ENCODE measurements at places on chromosomes 11 and 22.

GRCh38 chr22:24473284-24473683 is 21.8 kb upstream of the UPB1 start:
- DNase-seq: no peak

GRCh38 chr11:35337136-35337913 is 82.0 kb downstream of the SLC1A2 start:
- no peak for DNase-seq

GRCh38 chr11:72439455-72439854 is 5.1 kb upstream of the CLPB start:
- DNase-seq: no peak

GRCh38 chr22:17705951-17706900 is 67.7 kb downstream of the BCL2L13 start:
- no peak for DNase-seq

DNA sequence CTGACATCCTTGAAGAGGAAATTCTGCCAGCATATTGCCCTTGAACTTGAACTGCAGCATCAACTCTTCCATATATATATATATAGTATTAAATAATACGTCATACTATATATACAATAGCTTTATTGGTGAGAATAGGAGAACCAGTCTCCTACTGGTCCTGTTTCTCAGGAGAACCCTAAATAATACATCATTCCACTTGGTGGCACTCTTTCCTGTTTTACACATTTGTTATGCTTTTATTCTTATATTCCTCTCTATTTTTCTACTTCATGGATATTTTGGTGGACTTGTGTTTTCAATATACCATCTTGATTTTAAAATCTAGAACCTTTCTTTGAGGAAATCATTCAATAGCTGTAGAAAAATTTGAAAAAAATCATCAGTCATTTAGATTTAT is 193.3 kb downstream of the TRPC6 start:
- no peak for DNase-seq

GRCh38 chr11:78080818-78081495 is 1.3 kb upstream of the NDUFC2 start:
- no peak for DNase-seq

DNA sequence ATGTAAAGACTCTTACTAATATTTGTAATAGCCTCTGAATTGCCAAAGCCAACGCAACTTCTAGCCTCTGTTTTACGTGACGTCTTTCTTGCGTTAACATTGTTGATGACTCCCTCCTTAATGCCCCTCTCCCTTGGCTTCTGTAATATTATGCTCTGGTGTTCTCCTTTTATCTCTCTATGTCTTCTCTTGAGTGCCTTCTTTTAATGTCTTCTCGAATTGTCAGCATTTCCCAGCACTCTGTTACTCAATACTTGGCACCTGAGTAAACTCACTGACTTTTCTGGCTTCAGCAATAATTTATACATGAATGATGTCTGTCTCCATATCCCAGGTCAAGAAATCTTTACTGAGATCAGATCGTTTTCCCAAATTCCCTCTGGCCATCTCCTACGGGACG is 68.5 kb upstream of the DDI1 start:
- DNase-seq: no peak

DNA sequence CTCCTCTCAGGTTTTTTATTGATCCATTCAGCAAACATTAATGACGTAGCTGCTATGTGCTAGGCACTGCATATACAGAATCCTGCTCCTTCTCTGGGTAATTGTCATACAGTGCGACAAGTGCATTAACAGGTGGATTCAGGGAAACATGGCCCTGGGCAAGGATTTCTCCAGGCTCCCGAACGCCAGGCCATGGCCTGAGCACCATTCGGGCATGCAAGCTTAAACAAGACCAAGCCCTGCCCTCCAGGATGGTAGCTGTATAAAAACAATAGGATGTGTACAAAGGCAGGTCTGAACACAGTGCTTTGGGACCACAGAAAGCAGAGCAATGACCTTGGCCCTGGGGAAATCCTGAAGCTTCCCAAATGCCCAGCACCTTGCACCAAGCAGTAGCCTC is 9.1 kb upstream of the SYT7 start:
- DNase-seq: no peak
